ENCODE measurements at places on chromosomes 3 and 15.

- no peak for DNase-seq
These were observed 3.0 kb upstream of the MEX3B start for GRCh38 chr15:82048811-82049210.

- DNase-seq, result no peak
These were observed 20.6 kb downstream of the HEG1 start for GRCh38 chr3:125035217-125035616.

- peak; percentile 58 for DNase-seq
These were observed 9.8 kb downstream of the RAB27A start for GRCh38 chr15:55279746-55280351.

GRCh38 chr15:56058986-56059385, 65.6 kb upstream of the NEDD4 start:
- no peak for DNase-seq

DNA sequence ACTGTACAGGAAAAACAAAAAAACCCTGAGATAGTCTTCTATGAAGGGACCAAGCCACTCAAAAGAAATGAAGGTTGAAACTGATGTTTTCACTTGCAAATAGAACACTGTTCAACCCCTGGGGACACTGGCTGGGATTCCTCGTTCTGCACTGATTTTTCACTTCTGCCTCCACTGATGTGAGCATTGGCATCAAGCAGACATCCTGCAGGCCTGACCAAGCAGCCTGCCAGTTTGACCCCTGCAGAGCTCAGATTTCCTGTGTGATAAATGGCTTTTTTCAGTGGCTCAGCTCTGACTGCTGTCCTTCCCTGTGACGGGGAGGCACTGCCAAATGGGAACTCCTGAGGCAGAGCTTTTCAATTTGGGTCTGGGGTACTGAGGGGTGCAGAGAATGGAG, 50.0 kb downstream of the RASGRP1 start:
- DNase-seq, result no peak

DNA sequence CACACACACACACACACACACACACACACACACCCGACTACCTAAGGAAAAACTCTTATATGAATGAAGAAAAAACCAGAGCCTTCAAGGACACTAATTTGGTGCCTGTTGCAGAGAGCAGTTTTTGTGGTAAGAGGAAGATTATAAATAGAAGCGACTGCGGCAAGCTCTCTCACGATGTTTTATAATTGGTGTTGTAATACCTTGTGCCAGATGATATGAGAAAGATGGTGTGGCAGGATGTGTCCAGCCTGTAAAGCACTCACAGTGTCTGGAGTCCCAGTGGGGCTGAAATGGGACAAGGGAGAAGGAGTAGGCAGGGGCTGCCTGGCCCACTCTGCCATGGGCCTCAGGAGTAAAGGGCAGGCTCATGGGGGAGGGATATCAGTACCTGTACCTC, 839.9 kb downstream of the AGBL1 start:
- DNase-seq, result no peak

DNA sequence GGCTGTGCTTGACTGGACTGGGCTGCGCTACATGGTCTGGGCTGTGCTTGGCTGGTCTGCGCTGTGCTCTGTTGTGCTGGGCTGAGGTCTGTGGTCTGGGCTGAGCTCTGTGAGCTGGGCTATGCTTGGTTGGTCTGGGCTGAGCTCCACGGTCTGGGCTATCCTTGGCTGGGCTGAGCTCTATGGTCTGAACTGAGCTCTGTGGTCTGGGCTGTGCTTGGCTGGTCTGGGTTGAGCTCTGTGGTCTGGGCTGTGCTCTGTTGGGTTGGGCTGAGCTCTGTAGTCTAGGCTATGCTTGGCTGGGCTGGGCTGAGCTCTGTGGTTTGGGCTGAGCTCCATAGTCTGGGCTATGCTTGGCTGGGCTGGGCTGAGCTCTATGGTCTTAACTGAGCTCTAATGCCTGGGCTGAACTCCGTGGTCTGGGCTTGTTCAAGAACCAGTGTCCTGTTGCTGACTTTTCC, 92.0 kb downstream of the PLXNA1 start:
- peak; percentile 92 for DNase-seq

DNA sequence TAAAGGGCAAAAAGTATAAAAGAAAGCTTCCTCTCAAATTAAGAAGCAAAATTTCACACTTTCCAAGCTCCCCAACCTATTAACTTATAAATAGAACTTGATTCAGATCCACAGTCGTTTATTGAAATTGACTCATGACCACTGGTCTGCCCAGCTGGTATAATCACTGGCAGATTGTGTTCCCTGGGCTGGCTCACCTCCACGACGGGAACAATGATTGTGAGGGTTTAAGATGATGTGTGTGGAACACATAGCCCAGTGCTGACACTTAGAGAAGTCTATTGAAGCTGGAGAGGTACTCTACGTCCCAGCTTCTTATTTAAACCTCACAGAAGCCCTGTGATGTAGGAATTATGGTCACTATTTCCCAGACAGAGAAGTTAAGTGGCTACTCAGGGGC, 90.4 kb downstream of the MB21D2 start:
- DNase-seq, result no peak

DNA sequence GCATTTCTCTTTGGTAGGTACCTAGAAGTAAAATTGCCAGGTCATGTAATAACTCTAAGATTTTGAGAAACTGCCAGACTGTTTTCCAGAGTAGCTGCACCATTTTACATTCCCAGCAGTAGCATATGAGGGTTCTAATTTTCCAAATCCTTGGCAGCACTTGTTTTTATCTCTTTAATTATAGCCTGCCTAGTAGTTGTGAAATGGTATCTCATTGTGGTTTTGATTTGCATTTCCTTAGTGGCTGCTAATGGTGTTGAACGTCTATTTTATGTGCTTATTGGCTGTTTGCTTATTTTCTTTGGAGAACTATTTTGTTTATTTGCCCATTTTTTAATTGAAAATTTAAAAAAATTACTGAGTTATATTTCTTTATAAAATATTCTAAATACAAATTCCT, 117.9 kb downstream of the TCF12 start:
- no peak for DNase-seq
